Right lung (tissue), 10 donors: ENCODE measurements at places on chromosomes 13 and 19. TPM values are rescaled to one million over a fixed set of nuclear protein-coding genes. Genes with fewer than 3 reads are reported as not detected.
A peak's percentile ranks its signal among the peaks of the same experiment; 100 is the strongest.

GRCh38 chr13:79405501-79405830 lies 589 bp downstream of the RBM26 start:
- DNase-seq, result no peak

- DNase-seq, result peak; percentile 6
These were observed 43.9 kb downstream of the SIAH3 start for GRCh38 chr13:45807520-45808099.

GRCh38 chr13:40334616-40335015 lies 331.8 kb downstream of the FOXO1 start:
- no peak for DNase-seq

DNA sequence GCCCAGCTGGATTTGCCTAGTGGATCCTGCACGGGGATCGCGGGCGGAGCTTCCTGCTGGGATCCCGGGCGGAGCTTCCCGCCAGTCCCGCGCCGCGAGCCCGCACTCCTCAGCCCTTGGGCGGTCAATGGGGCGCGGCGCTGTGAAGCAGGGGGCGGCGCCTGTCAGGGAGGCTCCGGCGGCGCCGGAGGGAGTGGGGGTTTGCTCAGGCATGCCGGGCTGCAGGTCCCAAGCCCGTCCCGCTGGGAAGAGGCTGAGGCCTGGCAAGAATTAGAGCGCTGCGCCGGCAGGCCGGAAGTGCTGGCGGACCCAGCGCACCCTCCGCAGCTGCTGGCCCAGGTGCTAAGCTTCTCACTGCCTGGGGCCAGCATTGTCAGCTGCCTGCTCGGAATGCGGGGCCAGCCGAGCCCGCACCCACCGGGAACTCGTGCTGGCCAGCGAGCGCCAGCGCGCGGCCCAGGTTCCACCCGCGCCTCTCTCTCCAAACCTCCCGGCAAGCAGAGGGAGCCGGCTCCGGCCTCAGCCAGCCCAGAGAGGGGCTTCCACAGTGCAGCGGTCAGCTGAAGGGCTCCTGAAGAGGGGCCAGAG lies 119.6 kb downstream of the PRR20E start:
- no peak for DNase-seq

DNA sequence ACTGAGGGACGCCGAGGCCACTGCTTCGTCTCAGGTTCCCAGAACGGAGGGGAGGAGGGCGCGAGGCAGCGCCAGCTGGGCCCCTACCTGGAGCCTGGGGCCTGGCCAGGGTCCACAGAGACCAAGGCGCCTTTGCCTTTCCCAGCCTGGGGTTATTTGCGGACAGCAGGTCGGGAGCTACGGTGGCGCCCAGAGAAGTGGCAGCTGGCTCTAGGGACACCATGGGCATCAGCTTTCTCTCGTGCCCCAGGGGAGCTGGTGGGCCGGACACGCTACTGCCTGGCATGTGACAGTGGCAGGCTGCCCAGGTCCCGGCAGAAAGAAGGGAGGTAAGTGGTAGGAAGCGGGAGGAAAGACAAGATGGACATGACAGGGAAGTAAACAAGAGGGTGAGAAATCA lies 19.0 kb downstream of the AKT2 start:
- DNase-seq, result no peak

GRCh38 chr19:51688671-51689571 lies 4.2 kb upstream of the SPACA6 start:
- peak; percentile 96 for DNase-seq

- peak; percentile 93 for DNase-seq
These were observed 3.0 kb upstream of the ZFP36 start for GRCh38 chr19:39403331-39404312.

- DNase-seq, result no peak
These were observed 107.3 kb upstream of the STARD13 start for GRCh38 chr13:33392794-33393405.

GRCh38 chr13:24632382-24633121 lies 47.7 kb upstream of the ATP12A start:
- DNase-seq, result no peak

- no peak for DNase-seq
These were observed 11.9 kb downstream of the GADD45B start for GRCh38 chr19:2487842-2488241.

- peak; percentile 15 for DNase-seq
These were observed 28.8 kb downstream of the EPN1 start for GRCh38 chr19:55703790-55704215.

GRCh38 chr19:48117515-48118130 lies 7.0 kb upstream of the PLA2G4C start:
- DNase-seq, result no peak

GRCh38 chr19:32318884-32319520 lies 26.4 kb upstream of the ZNF507 start:
- DNase-seq, result no peak

DNA sequence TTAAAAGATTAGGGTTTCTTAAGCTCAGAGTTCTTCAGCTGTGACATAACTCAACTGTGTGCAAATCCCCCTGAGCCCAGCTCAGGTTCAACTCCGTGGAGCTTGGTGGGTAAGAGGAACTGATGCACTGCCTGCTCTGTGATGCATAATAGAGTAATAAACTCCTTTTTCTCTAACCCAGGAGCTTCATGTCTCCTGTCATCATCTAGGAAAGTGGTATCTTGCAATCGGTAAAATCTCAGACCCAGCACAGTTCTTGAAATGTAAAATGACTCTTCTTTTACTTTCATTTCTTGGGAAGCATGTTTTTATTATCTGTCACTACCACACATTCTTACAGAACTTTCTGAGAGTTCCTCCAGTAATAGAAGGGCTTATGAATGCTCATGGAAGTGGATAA lies 123.8 kb upstream of the PCDH9 start:
- no peak for DNase-seq

DZIP1 gene
- 48.8 TPM for polyA plus RNA-seq

BRME1 gene
- polyA plus RNA-seq, result 9.8 TPM

TPTE2 gene
- polyA plus RNA-seq, result 0.22 TPM

NKPD1 gene
- 0.10 TPM for polyA plus RNA-seq

POSTN gene
- 719 TPM for polyA plus RNA-seq

GIPC1 gene
- polyA plus RNA-seq, result 59.5 TPM

DACT3 gene
- polyA plus RNA-seq, result 56.2 TPM

PROZ gene
- 0.13 TPM for polyA plus RNA-seq

CPAMD8 gene
- 56.0 TPM for polyA plus RNA-seq

ZNF729 gene
- 0.12 TPM for polyA plus RNA-seq

FPR2 gene
- 0.45 TPM for polyA plus RNA-seq

LRFN3 gene
- polyA plus RNA-seq, result 10.7 TPM

HIPK4 gene
- 0.27 TPM for polyA plus RNA-seq

TMEM150B gene
- polyA plus RNA-seq, result 0.69 TPM

LILRA1 gene
- polyA plus RNA-seq, result 0.22 TPM

SERPINE3 gene
- polyA plus RNA-seq, result 0.65 TPM
